ENCODE measurements at places on chromosomes 3 and 15.

GRCh38 chr3:73225991-73226390, 164.5 kb downstream of the EBLN2 start:
- DNase-seq: no peak
- H3K4me1 ChIP-seq: no peaks in the 10 kb centered on the region
- no peak overlapping the region for H3K4me3 ChIP-seq

DNA sequence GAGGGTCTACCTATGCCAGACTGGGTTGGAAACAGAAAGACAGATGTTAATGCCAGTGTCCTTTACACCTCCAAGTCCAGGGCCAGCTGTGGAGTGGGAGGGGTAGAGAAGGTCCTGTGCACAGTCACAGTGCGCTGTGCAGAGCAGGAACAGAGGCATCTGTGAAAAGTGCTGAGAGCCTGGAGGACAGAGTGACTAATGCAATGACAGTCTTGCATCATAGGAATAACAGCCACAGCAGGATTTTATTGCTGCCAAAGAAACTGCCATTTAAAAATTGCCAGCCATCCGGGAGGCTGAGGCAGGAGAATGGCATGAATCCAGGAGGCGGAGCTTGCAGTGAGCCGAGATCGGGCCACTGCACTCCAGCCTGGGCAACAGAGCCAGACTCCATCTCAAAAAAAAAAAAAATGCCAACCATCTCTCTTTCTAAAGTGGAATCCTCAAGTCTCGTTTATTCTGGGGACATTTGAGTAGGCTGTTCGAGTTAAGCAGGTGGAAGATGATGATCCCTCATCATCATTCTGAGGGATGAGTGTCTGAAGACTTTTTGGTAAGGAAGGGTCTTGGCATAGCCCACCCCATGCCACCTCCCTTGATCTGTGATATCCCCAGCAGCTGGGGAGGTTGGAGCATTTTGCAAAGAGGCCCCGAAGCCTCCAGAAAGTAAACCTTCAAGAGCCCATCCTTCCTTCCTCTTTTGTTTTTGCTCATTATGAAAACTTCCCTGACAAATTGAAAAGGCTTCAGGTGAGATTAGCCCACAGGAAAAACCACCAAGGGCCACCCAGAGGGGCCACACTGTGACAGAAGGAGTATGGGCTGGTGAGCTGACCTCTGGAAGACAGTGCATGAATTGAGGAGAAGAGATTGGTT, 7.7 kb downstream of the CCR2 start:
- H3K4me3 ChIP-seq: no peak overlapping the region
- DNase-seq: no peak
- H3K36me3 ChIP-seq: no peaks in the 10 kb centered on the region
- no peaks in the 10 kb centered on the region for H3K4me1 ChIP-seq
- H3K27ac ChIP-seq: no peak overlapping the region
- no peaks in the 10 kb centered on the region for H3K27me3 ChIP-seq

DNA sequence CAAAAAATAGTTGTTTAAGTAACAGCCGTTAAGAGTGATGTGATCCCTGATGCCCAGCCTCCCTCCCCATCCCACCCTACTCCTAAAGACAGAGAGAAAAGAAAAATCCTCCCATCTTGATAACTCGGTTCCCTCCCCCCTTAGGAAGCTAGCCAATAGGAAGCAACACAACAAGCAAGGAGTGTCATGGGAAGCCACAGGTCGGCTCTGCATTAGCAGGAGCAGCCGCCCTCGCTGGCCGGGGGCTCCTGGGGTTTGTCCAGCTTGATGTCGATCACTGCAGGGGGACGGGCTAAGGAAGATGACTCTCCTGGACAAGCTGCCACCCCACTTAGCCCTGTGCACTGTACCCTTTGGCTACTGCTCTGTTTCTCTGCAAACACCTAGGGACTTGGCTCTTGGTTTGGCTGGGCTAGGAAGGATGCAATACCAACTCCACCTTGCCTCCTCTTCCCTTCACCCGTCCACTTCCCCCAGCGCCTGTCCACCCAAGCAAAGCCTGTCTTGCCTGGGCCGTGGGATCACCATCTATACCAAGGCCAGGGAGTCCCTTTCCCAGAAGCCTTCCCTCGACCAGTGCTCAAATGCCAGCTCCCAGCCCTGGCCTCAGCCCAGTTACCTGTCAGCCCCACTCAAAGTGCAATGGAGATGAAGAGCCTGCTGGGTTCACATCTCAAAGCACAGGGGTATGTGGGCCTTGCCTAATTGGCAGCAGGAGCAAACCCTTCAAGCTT, 23.1 kb downstream of the SRPRB start:
- peaks cover 25% of the 10 kb centered on the region for H3K36me3 ChIP-seq
- peak; percentile 69 for DNase-seq
- no peak overlapping the region for H3K4me3 ChIP-seq

DNA sequence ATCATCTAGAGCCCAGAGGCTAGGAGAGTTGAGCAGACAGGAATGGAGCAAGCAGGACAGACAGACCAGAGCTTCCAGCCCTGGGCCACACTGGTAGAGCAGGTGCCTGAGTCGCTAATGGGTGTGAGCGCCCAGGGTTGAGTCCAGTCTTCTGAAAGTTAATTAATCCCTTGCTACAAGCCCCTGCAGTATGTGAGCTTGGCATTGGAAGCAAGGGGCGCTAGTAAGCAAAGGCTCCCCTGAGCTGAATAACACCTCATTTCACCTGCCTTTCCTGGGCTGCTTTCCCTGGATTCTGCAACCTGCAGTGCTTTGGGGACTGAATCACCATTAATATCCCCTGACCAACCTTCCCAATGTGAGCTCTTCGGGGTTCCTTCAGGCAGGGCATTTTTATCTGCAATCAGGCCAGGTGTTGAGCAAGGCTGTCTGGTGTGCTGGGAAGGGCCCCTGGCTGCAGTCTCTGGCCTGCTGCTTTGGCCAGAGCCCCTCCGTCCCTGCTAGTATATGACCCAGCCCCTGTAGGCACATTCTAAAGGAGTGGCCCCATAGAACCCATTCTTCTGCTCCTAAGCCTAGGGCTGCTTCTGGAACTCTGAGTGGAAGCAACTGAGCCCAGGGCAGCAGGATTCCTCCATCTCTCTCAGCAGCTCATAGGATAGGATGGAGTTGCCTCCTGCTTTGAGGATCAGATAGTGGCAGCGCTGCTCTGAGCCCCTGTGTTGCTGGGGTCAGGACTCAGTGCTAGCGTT, 45.1 kb upstream of the EPHB1 start:
- no peaks in the 10 kb centered on the region for H3K36me3 ChIP-seq
- H3K4me3 ChIP-seq: no peak overlapping the region
- H3K27me3 ChIP-seq: no peaks in the 10 kb centered on the region
- no peak for DNase-seq
- no peaks in the 10 kb centered on the region for H3K4me1 ChIP-seq
- no peak overlapping the region for H3K27ac ChIP-seq

DNA sequence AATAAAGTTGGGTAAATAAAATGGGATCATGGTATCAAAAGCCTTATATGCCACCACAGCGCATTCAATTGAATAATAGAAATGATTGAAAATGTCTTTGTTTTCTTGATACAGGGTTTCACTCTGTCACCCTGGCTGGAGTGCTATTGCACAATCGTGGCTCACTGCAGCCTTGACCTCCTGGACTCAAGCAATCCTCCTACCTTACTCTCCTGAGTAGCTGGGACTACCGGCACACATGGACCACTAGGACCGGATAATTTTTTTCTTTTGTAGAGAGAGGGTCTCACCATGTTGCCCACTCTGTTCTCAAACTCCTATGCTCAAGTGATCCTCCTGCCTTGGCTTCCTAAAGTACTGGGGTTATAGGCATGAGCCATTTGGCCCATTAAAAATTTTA, 33.8 kb upstream of the BBX start:
- no peak overlapping the region for H3K4me3 ChIP-seq
- no peaks in the 10 kb centered on the region for H3K27me3 ChIP-seq
- no peaks in the 10 kb centered on the region for H3K4me1 ChIP-seq
- H3K36me3 ChIP-seq: no peaks in the 10 kb centered on the region
- DNase-seq: no peak

GRCh38 chr3:118527514-118528044, 507.1 kb downstream of the IGSF11 start:
- DNase-seq: no peak
- no peak overlapping the region for H3K4me3 ChIP-seq
- H3K4me1 ChIP-seq: no peaks in the 10 kb centered on the region

GRCh38 chr3:151322511-151322910, 5.9 kb upstream of the GPR87 start:
- H3K27ac ChIP-seq: no peak overlapping the region
- H3K27me3 ChIP-seq: no peaks in the 10 kb centered on the region
- DNase-seq: no peak
- H3K4me3 ChIP-seq: no peak overlapping the region
- no peaks in the 10 kb centered on the region for H3K4me1 ChIP-seq

DNA sequence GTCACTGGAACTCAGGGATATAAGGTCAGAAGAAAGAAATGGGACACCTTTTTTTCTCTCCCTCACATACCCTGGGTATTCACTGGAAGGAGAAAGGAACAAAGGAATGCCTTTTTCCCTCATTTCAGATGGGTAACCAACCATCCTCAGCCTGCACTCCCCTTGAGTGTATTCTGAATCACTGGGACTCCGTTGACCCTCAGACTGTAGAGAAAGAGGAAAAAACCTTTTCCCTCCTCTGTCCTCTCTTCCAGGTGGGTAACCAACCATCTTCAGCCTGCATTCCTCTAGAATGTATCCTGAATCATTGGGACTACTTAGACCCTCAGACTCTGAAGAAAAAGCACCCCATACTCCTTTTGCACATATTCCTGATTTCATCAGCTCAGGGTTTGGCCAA, 11.4 kb downstream of the PRR20G start:
- no peaks in the 10 kb centered on the region for H3K36me3 ChIP-seq
- H3K4me1 ChIP-seq: no peaks in the 10 kb centered on the region
- no peaks in the 10 kb centered on the region for H3K27me3 ChIP-seq
- DNase-seq: no peak

DNA sequence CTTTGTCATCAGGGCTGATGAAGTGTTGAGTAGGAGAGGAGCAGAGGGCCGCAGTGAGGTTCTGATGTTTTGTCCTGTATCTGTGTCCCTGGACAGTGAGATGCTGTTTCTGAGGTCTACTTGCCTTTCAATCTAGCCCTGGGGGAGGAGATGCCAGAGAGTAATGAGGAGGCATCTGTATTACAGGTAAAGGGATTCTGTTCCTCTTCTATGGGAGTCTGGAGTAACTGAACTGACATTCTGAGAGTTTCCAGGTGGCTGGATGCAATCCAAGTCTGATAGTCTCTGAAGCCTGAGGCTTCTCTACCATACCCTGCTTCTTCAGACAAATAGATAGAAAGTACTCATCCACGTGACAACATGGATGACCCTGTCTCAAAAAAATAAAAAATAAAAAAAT, 60.9 kb downstream of the IL12A start:
- H3K4me1 ChIP-seq: no peaks in the 10 kb centered on the region
- no peak overlapping the region for H3K27ac ChIP-seq
- no peak for DNase-seq
- H3K4me3 ChIP-seq: no peak overlapping the region
- H3K27me3 ChIP-seq: no peaks in the 10 kb centered on the region
- H3K36me3 ChIP-seq: no peaks in the 10 kb centered on the region

GRCh38 chr15:99925661-99926461, 192.6 kb upstream of the LYSMD4 start:
- peaks cover 8% of the 10 kb centered on the region for H3K4me1 ChIP-seq
- no peaks in the 10 kb centered on the region for H3K36me3 ChIP-seq
- peak; percentile 88 for DNase-seq
- peak overlapping the region; percentile 58 for H3K27ac ChIP-seq
- no peak overlapping the region for H3K4me3 ChIP-seq

DNA sequence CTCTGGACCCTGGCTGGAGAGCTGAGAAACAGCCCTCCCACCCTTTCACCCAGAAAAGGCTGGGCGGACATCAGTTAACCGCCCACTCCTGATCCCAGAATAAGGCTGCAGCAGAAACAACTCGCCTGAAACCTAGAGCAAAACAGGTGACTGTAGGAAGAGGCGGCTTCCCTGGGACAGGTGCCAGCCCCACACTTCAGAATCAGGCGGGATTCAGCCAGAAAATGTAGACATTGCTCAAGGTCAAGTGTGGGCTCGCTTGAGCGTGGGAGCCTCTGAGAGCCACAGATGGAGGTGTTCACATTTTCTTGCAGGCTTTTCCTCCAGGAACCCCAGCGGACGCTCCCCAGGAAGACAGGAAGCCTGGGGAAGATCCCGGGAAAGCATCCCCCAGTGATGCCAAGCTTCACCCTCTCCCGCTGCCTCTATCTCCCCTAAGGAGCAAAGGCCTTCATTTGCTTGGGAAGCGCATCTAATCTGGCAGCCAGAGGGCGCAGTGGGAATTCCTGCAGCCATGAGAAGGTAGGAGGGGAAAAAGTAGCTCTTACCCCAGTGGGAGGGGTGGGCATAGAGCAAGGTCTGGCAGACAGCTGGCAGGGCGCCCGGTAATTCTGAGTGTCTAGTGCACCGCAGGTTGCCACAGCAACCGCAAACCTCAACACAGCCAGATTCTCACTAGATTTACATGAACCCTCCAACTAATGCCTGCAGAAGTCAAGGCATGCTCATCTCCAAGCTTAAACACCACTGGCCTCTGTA, 77.7 kb downstream of the OCA2 start:
- H3K27ac ChIP-seq: no peak overlapping the region
- H3K4me3 ChIP-seq: no peak overlapping the region
- no peaks in the 10 kb centered on the region for H3K27me3 ChIP-seq

GRCh38 chr3:187150599-187150998, 11.3 kb upstream of the RPL39L start:
- no peak overlapping the region for H3K4me3 ChIP-seq
- H3K4me1 ChIP-seq: no peaks in the 10 kb centered on the region
- no peak for DNase-seq
- no peaks in the 10 kb centered on the region for H3K36me3 ChIP-seq
- no peak overlapping the region for H3K27ac ChIP-seq

GRCh38 chr15:84781495-84781894, 33.1 kb downstream of the ZNF592 start:
- no peaks in the 10 kb centered on the region for H3K27me3 ChIP-seq
- DNase-seq: no peak
- H3K27ac ChIP-seq: no peak overlapping the region
- peaks cover 29% of the 10 kb centered on the region for H3K36me3 ChIP-seq
- peaks cover 15% of the 10 kb centered on the region for H3K4me1 ChIP-seq

DNA sequence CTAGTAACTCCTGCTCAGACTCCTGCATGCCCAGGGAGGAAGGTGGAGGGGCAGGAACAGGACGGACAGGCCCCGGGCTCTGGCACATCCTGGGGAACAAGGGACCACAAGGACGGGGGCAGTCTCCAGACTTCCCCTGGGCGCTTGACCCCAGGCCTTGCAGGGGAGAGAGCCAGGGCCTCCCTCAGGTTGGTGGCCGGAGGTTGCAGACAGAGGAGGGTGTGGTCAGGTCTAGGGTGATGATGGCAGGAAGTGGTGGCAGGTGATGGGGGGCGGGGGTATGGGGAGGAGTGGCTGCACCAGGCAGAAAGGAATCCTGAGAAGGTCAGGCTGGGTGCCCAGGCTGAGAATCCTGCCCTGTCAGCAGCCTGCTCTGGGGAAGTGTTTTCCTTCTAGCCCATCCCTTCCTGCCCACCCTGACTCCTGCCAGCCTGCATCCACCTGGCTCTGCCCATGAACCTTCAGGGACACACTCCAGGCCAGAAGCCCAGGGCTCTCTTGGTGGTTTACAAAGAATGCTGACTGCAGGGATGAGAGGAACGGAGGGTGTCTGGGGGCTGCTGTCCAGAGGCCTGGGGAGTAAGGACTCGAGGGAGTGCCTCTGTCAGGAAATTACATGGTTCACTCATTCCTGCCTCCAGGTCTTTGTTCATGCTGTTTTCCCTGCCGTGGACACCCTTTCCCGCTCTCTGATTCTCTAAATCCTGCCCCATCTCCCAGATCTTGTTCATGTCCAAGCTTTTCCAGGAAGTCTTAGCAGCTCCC, 15.8 kb downstream of the LOXL1 start:
- H3K4me1 ChIP-seq: peaks cover 9% of the 10 kb centered on the region
- H3K4me3 ChIP-seq: no peak overlapping the region
- H3K36me3 ChIP-seq: peaks cover 4% of the 10 kb centered on the region
